Type B pancreatic cell (in vitro differentiated cells): ENCODE measurements at places on chromosomes 7 and 10.

GRCh38 chr10:48701941-48702340 lies 17.3 kb downstream of the WDFY4 start:
- DNase-seq, result no peak

DNA sequence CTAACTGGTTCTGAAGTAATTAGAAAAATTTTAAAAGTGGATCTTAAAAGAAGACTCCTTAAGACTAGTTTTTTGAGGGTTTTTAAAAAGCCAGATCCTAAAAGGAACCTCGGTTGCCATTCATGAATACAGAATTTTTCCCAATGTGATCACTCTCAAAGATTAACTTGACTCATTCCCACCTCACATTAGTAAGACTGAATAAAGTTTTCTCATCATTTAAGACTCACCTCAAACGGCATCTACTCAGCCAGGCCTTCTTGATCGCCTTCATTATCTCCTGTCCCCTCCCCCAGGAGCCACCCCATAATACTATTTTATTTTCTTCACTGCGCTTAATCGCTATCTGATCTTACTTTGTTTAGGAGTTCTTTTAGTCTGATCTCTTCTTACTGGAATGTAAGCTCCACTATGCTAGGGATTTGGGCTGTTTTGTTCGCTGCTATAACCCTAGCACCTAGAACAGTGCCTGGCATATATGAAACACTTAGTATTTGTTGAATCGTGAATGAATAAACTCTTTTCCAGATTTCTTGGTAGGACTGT lies 55.9 kb upstream of the PCGF5 start:
- no peak for DNase-seq

- DNase-seq, result no peak
Measured at GRCh38 chr10:11876324-11876723, 53.2 kb downstream of the PROSER2 start.

DNA sequence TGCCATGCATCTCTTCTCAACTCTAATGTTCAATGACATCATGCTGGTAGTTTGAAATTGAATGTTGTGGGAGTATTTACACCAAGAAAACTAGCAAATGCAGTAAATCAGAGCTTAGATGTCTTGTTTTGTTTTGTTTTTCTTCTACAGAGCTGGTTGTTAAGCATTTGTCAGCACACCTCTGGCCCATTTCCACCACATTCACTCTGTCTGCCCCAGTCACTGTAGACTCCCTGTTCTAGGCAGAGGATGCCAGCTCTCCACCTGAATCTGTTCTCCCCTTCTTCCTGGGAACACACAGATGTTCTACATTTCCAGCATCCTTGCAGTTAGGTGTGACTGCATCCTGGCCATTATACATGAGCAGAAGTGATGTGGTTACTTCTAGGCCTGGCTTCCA lies 4.1 kb upstream of the ARHGAP22 start:
- DNase-seq, result no peak

DNA sequence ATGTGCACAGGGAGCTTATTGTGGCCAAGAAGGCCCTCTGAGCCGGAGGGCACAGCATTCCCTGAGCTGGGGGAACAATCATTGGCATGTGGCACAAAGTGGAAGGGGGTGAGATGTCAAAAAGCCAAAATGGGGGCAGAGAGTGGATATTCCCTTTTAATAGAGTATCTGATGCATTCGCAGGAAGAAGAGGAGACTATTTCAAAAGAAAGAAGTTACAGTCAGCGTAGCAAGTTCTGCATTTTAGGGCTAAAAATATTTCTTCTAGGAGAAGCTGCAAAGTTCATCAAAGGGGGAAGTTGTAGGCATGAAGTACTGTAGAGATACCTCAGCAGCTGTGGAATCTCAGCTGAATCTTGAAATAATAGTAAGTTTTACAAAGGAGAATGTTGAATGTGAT lies 136.0 kb upstream of the WDR11 start:
- no peak for DNase-seq

GRCh38 chr10:125284875-125285597 lies 124.7 kb upstream of the CTBP2 start:
- DNase-seq, result no peak

- no peak for DNase-seq
Measured at GRCh38 chr10:5614155-5614721, 52.2 kb downstream of the ASB13 start.

DNA sequence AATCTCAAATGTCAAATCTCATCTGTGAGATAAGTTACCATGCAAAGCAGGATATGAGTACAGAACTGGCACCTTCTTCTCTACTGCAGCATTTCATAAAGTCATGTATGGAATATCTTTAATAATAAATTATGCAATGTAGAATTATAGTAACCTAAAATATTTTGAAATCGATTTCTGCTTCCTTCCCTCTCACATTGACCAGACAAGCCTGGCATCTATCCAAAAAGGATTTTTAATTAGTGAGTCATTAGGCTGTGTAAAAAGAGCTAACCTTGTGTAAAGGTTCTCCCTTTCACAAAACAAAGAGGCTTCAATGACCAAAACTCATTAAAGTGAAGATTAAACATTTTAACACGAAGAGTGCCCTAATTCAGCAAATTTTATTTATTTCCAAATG lies 48.8 kb upstream of the EXOC6 start:
- no peak for DNase-seq

DNA sequence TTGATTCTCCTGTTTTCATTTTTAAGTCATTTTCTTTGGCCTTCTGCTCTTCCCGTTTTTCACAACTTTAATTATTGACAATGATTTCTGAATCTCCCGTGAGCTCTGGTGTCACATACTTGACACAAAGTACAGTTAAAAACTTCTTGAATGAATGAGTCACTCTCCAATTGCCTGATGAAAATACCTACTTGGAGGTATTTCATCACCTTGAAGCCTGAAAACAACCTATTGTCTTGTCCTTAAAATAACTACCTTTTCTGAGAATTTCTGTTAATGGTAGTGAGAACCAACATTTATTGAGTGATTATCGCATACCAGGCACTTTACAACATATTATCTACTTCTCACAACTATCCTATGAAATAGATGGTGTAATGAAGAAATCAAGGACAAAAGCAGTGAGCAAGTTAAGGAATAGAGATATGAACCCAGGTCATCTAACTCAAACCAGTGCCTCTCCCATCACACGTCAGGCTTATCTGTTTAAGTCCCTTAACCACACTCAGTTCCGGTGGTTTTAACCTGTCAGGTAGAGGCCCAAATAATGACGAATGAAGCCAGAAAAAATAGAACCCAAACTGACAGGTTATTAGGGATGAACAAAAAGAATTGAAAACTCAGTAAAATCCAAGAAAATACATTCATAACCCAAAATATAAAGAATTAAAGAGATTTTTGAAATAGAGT lies 11.6 kb downstream of the BET1 start:
- no peak for DNase-seq

DNA sequence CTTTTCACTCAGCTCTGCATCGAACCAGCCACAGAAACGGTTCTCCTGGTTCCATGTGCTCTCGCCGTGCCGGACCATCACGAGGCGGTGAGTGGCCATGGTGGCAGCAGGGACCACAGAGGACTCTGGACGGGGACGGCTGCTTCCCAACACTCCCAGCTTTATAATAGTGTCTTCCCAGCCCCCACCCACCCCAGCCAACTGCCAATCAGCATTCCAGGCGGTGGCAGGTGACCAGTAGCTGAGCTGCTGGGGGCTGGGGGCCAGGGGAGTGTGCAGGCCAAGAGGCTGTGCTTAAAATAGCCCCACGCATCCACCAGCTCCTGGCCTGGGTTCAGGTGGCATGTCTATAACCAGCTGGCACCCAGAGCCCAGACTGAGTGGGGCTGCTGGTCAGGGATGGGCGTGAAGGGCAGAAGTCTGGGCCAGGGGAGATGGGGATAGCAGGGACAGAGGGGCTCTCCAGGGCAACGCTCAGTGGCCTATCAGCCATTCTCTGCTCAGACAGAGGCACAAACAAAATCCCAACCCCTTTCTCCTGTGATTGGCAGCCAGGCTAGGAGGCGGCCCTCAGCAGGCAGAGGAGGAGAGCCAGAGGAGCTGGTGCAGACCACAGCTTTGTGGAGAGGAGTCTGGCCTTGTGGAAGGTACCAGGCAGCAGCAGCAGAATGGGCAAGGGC lies at the start of gene PGAM2:
PGAM2 (minus strand) TSS at position 137 of the 680 bp plus-strand sequence; CDS start at position 99, 38 bp downstream.
- DNase-seq, result no peak

GRCh38 chr10:123567984-123568739 lies 98.0 kb upstream of the GPR26 start:
- DNase-seq, result peak; percentile 32

- no peak for DNase-seq
Measured at GRCh38 chr10:31808258-31809218, 120.1 kb downstream of the ARHGAP12 start.

DNA sequence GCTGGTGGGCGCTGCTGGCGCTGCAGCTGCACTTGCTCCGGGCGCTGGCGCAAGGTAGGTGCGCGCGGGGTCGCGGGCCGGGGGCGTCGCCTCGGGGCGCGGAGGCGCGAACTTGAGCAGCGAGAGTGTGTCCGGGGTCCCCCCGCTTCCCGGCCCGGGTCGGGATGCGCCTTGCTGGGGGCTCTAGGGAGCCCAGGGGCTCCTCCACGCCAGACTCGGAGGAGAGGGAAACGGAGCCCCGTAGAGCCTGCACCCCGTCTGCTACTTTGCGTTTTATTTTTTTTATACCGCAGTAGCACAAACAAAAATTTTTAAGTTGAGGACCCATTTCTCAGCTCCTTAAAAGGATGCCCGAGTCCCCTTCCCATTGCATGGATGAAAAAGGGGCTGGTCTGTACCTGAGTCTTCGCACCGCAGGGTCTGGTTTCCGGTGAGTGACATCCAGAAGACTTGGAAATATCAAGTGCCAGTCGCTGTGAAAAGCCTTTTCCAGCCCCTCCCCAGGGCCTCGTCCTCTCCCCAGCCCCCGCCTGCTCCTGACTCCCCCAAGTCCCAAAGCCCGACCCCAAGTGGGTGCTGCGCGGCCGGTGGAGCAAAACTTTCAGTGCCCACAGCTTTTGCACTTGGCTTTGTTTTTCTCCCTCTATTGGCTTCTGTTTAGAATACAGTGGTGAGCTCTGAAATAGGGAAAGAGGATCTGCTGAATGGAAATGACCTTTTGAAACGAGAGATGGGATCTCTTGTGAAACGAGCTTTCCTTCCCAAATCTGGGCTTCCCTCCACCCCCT lies 973 bp downstream of the SDK1 start:
- DNase-seq, result no peak

GRCh38 chr7:38506756-38507155 lies 124.4 kb downstream of the AMPH start:
- DNase-seq, result no peak

DNA sequence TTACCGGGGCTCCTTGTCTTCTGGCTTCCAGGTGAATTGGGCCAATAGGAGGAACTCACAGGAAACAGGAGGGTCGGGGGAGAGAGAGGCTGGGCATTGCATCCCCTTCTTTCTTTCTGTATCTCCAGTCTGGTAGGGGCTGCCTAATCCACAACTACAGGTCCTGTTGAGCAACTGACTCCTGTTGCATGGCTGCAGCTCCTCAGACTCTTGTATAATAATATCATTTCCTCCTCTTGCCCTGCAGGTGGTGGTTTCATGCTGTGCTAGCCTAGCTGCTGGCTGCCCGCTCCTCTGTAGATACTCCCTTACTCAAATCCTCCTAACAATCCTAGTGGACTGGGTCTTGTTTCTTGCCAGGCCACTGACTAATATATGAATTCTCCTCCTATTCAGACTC lies 276.5 kb upstream of the SMIM30 start:
- no peak for DNase-seq

- no peak for DNase-seq
Measured at GRCh38 chr10:3782146-3782450, 2.9 kb downstream of the KLF6 start.

GRCh38 chr7:43006008-43006407 lies 73.8 kb downstream of the MRPL32 start:
- DNase-seq, result no peak

GRCh38 chr7:151172273-151173141 lies 5.0 kb upstream of the GBX1 start:
- DNase-seq, result peak; percentile 88

DNA sequence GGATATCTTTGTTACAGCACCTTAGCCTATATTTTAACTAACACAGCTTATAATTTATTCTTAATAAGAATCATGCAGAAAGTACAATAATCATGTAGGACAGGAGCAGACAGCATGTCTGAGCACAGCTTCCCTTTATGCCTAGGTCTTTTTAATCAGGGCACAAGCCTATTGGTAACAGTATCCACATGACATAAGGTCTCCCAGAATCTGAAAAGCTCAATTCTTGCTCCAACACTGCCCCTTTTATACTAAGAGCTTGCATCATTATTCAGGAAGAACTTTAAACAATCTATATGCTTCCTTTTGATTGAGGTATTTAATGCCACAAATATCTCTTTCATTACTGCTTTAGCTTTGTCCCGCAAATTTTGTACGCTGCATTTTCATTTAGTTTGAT lies 31.6 kb downstream of the IL6 start:
- DNase-seq, result no peak

- DNase-seq, result no peak
Measured at GRCh38 chr7:67857698-67858097, 861.1 kb downstream of the TYW1 start.

DNA sequence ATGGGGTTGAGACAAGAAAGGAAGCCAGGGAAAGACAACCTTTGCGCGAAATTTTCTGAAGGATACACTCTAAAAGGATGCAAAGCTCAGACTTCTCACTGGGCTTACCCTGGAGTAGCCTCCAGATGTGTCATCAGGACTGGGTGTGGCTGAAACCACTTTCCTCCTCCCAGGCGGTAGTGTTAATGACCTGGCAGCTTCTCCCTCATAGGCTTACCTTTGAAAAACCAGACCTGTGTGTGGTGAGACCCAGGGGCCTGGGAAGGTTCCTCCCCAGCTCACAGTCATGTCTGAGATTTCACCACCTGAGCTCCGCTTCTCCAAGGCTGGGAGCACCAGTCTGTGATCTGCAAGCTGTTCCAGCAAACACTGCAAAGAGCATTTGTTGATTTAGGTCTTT lies 93.7 kb downstream of the EPC1 start:
- DNase-seq, result no peak

- no peak for DNase-seq
Measured at GRCh38 chr10:117549100-117549585, 6.6 kb downstream of the EMX2 start.

DNA sequence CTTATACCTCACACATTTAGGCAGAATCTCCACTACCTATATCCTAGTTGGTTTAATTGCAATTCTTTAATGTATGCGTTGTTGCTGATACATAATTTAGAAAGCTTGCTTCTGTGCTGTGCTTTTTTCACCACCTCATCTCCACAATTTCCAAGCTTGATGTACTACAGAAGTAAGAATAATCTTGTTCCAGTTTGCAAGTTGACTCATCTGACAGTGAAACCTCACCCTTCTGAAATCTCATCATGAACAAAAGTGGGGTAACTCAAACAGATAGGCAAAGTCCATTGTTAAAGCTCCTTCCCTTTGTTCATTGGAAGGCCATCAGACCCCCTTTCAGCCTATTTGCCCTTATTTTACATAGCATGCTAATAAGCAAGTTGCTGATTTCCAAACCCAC lies 13.6 kb downstream of the EIF4EBP2 start:
- DNase-seq, result no peak

DNA sequence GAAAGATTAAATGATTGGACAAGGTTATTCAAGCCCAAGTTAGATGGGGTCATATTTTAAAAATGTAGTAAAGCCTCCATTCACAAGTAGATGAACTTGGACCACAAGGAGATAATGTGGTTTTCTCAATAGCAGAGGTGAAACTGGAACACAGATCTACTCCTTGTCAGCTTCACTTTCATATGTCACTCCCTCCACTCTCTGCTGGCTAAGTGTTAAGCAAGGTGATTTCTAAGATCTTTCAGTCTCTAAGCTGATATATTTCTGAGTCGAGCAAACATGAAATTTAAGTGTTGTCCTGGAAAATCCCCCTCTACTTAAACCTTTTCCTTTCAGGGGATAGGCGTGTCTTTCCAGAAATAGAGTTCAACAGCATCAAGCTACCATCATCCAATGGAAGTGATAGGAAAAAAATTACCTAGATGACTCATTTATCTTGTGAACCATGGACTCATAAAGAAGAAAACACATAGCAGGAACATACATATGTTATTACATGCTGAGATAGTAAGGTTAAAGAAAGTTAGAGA lies 275.0 kb downstream of the PTEN start:
- DNase-seq, result no peak
